ENCODE measurements at places on chromosomes 2 and 18.

DNA sequence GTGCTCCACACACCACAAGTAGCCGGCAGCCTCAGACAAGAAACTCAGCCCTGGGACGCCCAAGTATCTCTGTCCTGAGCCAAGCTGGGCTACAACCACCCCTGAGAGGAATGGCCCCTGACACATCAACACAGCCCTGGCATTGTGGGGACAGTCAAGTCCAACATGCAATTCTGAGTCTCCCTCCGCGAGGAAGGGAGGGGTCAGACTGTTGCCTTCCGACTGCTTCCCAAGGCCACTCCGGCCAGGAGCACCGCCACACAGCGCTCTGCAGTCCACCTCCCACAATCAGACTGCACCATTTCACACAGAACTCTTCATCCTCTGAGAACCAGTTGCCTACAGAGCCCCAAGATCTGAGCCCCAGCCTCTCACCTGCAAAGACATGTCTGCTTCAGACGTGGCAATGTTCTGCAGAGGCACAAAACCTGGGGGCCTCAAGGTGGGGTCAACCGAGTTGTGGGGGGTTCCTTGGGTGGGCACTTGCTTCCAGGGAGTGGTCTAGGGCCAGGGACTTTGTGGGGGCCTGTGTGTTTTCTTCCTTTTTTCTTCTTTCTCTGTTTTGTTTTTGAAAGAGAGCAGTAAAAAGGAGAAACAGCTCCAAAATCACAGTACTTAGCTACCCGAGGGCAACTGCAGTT is 76.7 kb upstream of the SALL3 start:
- no peak for DNase-seq

GRCh38 chr2:101852824-101853223 is 138.9 kb upstream of the IL1R2 start:
- DNase-seq: no peak

DNA sequence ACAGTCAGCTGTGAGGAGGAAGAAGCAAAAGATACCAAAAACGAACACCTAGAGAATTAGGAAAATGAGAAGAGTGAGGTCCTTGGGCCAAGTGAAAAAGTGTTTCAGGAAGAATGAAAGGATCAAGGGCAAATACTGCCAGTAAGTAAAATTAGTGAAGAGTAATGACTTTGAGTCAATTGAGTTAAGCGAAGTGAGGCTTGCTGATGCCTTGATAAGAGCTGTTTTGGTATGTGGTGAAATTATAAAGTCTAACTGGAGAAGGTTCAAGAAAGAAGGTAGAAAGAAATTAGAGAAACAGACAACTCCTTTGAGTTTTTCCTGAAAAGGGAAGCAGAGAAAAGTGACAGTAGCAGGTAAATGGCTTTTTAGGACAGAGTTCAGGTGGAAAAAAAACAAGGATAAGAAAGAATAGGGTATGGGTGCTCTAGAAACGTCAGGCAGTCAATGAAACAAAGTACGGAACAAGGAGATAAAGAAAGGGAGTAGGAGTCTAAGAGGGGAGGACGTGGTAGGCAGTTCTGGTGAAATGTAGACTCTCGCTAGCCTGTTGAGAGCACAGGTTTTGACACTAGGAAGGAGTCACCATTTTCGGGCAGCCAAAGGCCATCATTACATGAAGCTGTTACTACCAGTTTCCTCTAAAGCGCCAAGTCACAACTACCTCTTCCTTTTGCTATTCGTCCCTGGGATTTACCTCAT is 42.9 kb downstream of the SMC6 start:
- DNase-seq: no peak

GRCh38 chr18:53991805-53992204 is 232.7 kb downstream of the MBD2 start:
- DNase-seq: no peak

DNA sequence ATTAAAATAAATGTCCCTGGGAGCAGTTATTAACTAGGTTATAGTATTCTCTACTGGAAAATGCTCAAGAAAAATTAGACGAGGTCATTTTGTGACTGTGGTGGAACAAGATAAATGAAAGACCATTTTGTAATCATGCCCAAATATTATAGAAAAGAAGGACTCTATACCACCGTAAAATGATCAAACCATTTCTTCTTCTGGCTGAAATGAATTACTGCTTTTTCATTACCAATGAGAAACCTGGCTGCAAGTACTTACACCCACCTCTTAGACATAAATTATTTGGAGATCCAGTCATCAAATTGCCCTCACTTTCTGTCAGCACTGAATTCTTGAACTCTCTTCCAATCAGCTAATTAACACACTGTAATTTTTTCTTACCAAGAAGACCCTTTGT is 74.2 kb upstream of the FSIP2 start:
- DNase-seq: no peak

GRCh38 chr2:210195101-210195852 is 24.1 kb upstream of the KANSL1L start:
- DNase-seq: peak; percentile 19

DNA sequence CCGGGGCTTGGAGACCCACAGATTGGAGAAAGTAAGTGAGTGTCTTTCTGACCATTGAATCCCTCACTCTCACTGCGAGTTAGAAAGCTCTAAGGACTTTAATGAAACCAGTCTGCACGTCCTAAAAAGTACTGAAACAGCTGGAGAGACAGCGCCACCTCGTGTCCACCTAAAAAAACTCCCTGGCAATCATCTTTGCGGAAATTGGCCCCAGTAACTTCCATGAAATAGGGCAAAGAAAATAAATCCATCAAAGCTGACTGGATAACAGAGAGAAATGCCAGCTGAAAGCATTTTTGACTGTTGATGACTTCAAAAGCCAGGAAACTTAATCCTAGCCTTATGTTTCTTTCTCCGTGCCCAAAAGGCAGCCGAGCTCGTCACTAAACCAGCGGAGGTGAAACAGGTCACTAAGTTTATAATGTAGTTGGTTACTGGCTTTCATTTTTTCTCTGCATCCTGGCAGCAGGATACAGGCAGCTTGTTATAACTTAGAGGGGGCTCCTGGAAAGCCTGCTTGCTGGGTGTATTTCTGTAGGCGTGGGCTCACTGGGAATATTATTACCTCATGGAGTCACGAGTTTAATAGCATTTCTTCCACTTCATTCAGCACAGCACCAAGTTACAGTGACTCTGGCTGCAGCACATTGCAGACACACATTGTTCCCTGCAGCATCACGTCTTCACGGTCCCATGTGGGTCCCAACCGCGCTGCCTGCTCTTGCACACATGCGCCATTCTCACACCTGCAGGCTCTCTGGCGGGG is 266.5 kb downstream of the HRH4 start:
- peak; percentile 61 for DNase-seq

- DNase-seq: no peak
These were observed 56.1 kb upstream of the PEX13 start for GRCh38 chr2:60961457-60961856.
